ENCODE measurements at places on chromosomes 11 and 22.

- no peak for DNase-seq
These were observed 496.6 kb downstream of the TBC1D22A start for GRCh38 chr22:47259049-47259448.

GRCh38 chr11:125164422-125165110 is at the start of gene PKNOX2:
Gene PKNOX2 (plus strand): TSS chr11:125164751. CDS start chr11:125351306, 186,555 bp downstream.
- no peak for DNase-seq

DNA sequence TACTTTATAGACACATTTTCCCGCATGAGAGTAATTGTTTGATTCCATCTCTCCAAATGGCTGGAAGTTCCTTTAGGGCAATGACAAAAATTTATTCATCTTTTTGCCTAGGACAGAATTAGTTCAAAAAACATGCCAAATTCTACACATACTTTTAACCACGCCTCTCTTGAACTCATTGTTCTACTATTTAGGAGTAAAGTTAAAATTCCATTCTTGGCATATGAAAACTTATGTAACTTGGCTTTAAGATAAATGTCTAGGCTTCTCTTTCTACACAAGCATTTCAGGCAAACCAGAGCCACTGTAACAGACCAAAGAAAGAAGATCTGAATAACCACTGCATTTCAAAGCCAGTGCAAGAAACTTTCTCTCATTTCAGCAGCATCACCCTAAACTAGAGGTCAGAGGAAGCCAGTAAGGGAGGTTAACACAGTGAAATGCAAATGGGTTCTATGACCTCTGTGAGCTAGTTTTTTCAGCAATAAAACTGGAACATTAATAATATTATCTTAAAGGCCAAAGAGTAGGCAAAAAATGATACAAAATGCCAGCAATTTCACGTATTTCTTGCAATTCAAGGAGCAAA is 73.0 kb downstream of the RSF1 start:
- peak; percentile 1 for DNase-seq

- DNase-seq = no peak
These were observed 8.1 kb downstream of the SCARF2 start for GRCh38 chr22:20429254-20430100.

DNA sequence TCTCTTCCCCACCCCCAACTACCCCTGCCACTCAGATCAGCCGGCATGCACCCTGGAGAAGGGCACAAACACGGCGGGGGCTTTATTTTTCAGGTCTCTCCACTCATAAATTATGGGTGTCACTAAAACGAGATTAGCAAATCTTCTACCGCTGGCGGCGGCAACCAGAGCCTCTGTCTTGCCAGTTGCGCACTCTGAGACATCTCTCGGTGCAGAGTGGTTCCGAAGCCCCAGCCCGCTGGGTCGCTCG is 125.3 kb upstream of the C11orf58 start:
- no peak for DNase-seq

DNA sequence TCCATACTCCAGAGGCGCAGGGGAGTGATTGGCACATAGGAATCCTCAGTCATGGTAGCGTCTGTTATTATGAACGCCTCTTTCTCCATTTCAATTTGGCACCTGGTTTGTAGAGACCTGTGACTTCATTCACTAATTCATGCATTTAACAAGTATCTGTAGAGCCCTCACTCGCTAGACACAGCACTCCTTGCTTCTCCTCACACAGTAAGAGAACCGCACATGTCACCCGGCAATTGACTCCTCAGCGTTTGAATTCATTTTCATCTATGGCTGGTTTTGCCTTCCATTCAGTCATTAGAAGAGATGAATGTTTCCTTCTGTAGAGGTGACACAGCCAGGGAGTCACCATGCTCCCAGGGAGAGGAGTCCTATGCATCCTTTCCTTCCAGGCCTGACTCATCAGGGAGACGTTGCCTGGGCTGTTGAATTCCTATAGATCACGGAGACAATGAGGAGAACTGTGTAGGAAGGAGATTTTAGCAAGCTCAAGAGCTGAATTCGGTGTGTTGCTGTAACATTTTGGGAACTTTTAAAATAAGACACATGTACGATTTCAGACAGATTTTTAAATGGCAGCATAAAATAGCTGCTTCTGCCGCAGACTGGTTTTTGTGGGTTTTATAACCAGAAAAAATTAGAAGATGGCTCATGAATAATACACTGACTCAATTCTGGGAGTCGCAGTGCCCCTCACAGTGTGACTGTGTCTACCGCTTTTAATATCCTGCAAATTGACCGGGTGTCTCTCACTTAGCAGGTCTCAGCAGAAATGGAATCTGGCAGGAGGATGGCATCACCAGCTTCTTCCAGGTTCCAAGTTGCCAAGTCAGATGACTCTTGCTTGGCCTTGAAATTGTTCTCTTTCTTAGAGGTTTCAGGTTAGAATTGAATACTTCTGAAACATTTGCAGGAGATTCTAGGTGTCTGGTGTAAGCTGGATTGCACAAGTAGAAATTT is 44.4 kb upstream of the CLMP start:
- no peak for DNase-seq

DNA sequence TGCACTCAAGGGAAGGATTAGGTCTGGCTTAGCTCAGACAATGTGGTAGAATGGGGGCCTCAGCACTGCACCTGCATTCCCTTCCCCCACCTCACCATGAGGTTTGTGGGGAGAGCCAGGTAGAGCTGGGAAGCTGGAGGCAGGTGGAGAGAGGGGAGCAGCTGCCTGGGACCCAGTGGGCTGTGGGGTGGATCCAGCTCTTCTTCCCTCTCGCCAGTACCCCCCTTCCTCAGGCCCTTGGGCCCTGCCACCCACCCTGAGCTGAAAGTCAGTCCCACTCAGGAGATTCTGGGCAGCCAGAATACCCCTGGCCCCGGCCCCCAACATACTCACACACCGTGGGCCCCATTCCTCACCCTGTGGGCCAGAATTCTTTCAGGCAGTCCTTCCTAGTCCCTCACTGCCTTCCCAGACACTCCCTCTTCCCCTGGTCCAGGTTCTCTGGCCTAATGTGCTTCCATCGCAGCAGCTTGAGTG is 3.1 kb upstream of the POLD4 start:
- no peak for DNase-seq

GRCh38 chr22:30044369-30044768 is 35.9 kb upstream of the HORMAD2 start:
- peak; percentile 35 for DNase-seq

GRCh38 chr11:99718291-99718690 is 697.5 kb downstream of the CNTN5 start:
- DNase-seq = no peak

GRCh38 chr11:57191311-57192219 is 9.8 kb downstream of the LRRC55 start:
- no peak for DNase-seq

DNA sequence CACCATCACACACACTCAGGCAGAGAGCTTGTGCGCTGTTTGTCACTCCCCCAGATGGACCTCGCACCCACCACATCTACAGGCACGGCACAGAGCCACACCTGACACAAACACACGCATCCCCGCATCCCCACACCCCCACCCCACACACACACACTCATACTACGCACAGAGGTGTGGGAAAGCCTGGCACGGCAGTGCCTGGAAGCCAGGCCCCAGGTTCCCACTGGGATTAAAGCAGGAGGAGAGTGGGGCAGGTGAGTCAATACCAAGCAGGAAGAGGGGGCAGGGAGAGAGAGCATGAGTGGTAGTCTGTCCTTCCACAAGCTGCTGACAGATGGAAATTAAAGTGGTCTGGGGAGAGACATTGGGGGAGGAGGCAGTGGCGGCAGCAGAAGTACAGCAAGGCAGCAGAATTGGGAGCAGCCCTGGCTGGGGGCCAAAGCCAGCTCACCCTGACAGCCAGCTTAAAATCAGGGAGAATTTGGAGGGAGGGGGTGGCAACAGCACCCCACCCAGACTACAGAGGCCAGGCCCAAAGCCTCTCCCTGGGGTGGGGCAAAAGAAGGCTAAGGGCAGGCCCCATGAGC is 20.7 kb downstream of the TNKS1BP1 start:
- no peak for DNase-seq

DNA sequence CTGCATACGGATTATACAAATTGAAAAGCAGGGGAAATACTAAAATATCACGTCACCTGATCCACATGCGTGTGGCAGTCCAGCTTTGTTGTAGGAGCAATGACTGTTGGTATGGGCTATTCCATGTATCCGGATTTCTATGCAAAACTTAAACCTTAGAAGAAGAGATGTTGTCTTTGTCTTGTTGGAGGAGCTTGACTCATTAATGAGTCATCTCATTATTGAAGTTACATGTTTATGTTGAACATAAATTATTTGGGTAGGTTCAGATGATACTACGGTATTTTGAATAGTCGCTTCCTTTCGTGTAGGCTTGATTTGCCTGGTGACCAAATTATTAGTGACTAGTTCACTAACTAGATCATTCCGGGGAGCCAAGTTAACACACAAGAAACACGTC is 806 bp upstream of the SAAL1 start:
- no peak for DNase-seq

DNA sequence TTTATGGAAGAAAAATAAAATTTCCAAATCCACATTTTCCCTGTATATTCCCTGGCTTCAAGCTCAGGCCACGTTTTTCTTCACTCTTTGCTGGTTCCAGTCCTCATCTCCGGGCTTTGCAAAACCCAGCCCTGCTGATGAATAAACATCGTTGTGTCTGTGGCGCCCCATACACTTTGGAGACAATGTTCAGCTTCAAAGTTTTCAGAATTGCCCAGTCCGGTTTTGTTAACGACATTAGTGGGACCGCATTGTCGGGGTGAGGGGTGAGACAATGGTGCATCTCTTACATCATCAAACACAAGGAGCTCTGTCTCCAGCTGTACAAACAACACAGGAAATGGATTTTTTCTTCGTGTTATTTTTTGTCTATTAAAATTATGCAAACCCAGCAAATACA is 53.4 kb upstream of the HTATIP2 start:
- no peak for DNase-seq

- DNase-seq = no peak
These were observed 16.8 kb downstream of the EXT2 start for GRCh38 chr11:44112091-44112821.

- no peak for DNase-seq
These were observed 110.8 kb downstream of the WNT7B start for GRCh38 chr22:45866126-45866645.

DNA sequence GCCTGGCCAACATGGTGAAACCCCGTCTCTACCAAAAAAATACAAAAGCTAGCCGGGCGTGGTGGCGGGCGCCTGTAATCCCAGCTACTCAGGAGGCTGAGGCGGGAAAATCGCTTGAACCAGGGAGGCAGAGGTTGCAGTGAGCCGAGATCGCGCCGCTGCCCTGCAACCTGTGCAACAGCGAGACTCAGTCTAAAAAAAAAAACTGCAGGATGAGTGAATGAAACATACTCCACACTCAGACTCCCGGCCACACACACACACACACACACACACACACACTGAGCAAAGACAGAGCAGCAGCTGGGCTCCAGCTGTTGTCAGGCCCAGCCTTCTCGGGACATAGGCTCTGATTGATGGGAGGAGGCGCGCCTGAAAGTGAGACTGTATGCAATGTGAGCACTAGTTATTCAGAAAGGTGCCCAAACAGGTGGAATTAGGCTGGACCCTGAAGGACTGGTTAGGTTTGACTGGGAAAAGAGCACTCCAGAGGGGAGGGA is 1.5 kb upstream of the PLEKHA7 start:
- no peak for DNase-seq

- DNase-seq = no peak
These were observed 146.5 kb downstream of the CCDC34 start for GRCh38 chr11:27216270-27217149.

GRCh38 chr22:47687776-47688175 is 925.3 kb downstream of the TBC1D22A start:
- no peak for DNase-seq

- no peak for DNase-seq
These were observed 165.8 kb downstream of the BUD13 start for GRCh38 chr11:116607027-116607426.

GRCh38 chr22:43039800-43040199 is 24.9 kb upstream of the PACSIN2 start:
- no peak for DNase-seq

DNA sequence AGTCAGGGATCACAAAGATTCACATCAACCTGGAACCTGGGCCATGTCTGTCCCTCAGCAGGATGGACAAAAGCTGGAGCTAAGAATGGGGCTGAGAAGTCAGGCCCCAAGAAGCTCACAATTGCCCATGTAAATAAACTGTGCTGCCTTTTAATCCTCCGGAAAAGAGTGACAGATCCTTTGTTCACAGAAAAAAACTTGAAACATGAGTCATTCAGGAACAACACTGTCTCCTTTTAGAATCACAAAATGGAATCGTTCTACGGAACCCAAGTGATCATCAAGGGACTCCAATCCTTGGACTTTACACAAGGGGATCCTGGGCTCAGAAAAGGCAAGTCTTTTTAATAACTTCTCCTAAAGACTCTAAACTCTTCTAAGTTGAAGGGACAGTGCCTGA is 36.1 kb downstream of the RELT start:
- no peak for DNase-seq

DNA sequence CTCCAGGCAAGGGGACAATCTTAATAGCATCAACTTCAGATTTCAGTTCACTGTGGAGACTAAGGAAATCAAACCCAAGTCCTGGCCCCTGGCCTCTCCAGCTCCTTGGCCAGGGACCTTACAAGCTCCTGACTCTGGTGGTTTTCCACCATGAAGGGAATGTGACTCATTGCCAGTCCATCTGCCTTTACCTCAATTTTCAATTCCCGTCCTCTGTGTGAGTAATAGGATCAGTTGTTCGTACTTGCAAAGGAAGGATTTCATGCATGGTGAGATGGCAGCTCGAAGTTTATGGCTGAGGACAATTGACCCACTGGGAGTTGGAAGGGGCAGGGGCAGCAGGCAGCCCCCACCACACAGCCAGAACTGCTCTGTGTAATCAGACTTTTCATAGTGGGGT is 42.5 kb downstream of the INSC start:
- peak; percentile 78 for DNase-seq
